RWPE1 (cell line): ENCODE measurements at places on chromosomes 11 and 22.
A peak's percentile ranks its signal among the peaks of the same experiment; 100 is the strongest.

DNA sequence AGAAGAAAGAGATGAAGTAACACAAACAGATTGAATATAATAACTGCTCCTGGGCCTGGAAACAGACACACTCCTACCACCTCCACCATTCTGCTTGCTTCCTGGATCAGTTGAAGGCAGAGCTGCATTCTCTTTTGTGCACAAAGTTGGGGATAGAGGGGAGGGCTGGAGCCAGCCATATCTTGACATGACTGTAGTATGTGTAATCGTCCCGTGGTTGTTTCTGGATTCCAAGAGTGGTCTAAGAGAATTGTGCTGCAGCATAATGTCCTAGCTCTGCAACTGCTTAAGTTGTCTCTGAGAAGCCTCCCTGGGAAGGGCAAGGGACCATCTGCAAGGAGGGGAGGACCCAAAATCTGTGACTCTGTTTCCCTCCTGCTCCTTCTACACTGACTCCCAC lies 3.2 kb downstream of the CRY2 start:
- DNase-seq: no peak

DNA sequence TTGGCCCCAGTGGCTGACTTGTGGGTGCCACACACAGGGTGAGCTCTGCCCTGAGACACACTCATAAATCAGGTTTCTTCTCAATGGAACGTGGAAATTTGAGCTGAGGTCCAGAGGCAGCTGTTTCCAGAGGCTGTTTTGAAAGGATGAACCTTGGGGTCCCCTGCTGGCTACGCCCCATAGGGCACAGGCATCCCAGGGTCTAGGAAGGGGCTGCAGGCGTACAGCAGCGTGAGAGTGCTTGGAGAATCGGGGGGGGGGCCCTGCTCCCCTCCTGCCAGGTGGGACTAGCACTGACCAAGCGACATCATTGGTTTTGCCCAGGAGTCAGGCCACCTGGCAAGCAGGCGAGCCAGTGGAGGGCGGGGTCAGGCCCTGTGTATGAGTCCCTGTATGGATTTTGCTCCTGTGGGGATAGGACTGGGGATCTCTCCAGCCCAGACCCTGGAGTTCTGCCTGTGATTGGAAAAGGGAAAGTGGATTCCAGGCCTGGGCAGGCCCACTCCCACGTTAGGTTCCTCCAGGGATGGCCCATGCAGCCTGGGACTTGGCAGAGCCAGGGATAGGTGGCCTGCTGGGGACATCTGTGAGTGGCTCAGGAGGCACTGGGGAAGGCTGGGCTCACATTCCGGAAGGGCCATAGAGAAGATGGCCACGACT lies 61.0 kb downstream of the FBXO7 start:
- DNase-seq: no peak

- no peak for DNase-seq
These were observed 24.7 kb downstream of the GAL start for GRCh38 chr11:68709062-68709461.

GRCh38 chr11:67041602-67042001 lies 15.0 kb upstream of the RHOD start:
- DNase-seq: no peak

GRCh38 chr11:24238771-24239645 lies 257.8 kb upstream of the LUZP2 start:
- peak; percentile 27 for DNase-seq

DNA sequence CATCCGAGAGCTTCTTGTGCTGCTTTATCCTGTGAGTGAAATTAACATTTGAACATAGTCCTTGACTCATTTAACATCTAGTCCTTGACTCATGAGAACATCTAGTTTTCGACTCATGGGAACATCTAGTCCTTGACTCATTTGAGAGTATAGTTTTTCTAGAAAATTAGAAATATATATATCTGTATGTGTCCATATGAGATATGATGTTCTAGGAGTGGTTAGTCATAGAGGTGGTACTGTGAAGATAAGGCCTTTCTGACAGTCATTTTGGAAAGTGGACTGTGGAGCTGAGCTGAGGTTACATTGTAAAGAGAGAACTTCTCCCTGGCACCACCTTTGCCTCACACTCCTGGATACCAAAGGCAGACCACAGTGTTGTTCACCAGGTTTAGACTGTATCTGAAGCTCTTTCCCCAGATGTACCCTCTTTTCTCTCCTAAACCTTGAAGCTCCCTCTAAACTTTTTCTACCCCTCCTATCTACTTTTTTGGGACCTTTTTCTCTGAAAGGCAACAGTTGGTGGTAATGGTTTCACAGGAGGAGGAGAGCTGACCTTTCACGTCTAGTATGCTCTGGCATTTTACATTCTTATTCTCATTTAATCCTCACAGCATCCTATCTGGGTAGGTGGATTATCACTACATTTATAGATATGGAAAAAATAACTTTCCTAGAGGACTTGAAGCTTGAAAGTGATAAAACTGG lies 67.2 kb downstream of the PPP2R1B start:
- no peak for DNase-seq

DNA sequence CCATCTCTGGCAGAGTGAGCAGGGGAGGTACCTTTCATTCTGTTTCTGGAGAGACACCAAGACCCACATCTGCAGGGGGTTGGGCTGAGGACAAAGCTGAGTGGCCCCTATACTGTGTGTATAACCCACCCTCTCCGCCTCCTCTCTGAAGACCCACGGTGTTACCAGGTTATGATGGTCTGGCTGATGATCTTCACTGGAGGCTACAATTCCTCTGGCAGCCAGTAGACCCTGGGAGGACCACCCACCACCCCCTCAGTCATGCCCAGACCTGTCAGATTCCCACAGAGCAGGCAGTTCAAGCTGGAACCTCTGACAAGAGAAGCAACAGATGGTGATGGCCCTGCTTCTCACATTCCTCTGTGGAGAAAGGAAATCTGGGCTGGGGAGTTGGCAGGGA lies 11.4 kb upstream of the KCNJ1 start:
- no peak for DNase-seq

DNA sequence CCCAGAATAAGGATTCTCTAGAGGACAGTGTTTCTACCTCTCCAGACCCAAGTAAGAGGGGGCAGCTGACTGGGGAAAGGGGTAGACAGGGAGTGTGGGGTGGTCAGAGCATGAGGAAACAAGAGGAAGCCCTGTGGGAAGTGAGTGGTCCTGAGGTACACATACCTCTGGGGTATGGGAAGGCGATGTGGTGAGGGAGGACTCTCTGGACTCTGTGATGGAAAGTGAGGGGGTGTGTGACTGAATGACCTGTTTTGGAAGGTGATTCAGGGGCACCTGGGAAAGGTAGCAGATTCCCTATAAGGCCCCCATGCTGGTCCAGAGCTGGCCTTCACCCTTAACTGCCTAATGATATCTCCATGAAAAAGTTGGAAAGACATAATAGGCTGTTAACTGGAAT lies 80.1 kb downstream of the DEPDC5 start:
- DNase-seq: no peak

- DNase-seq: peak; percentile 69
These were observed at the start of gene SCN4B for GRCh38 chr11:118152552-118153471. SCN4B (minus strand) TSS chr11:118152823; CDS start chr11:118152673, 150 bp downstream.

- no peak for DNase-seq
These were observed 31.1 kb upstream of the MN1 start for GRCh38 chr22:27832606-27833005.

DNA sequence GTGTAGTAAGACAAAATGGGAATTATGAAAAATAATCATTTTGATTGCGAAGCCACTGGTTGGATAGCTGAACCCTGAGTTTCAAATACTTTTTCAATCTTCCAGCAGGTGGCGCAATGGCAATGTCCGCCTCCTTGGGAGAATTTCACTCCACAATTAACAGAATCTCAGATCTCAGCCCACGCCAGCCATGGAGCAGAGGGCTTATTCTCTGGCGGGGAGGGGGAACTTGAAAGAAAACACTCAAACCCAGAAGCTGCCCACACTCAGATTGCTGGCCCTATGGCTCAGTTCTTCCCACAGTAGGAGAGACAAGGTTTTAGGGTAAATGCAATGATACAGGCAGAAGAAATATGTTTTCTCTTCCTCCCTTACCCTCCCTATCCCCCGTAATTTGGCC lies 38.7 kb upstream of the RCN1 start:
- DNase-seq: peak; percentile 61

- peak; percentile 62 for DNase-seq
These were observed 72.6 kb downstream of the HIPK3 start for GRCh38 chr11:33329705-33330329.

GRCh38 chr22:19793661-19794310 lies 33.2 kb downstream of the TBX1 start:
- no peak for DNase-seq

- DNase-seq: no peak
These were observed 21.3 kb upstream of the GRAMD4 start for GRCh38 chr22:46598737-46599424.

DNA sequence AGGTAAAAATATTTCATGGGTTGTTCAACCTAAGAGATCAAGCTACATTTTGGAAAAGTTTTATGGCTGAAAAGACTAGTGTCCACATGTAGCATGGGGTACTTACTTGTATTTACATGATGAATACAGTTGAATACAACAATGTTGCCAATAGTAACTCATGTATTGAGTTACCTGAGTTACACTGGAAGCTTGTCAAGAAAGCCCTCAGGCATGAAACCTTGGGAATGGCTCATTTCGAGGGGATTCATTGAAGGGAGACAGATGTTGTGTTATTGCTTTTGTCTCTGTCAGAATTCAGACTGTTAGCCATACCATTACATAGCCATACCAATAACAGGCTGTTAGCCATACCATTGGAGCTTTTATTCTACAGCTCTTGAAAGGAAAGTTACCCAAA lies 9.2 kb downstream of the OR51F2 start:
- no peak for DNase-seq

- no peak for DNase-seq
These were observed 237.5 kb upstream of the CCDC90B start for GRCh38 chr11:83523676-83524075.

DNA sequence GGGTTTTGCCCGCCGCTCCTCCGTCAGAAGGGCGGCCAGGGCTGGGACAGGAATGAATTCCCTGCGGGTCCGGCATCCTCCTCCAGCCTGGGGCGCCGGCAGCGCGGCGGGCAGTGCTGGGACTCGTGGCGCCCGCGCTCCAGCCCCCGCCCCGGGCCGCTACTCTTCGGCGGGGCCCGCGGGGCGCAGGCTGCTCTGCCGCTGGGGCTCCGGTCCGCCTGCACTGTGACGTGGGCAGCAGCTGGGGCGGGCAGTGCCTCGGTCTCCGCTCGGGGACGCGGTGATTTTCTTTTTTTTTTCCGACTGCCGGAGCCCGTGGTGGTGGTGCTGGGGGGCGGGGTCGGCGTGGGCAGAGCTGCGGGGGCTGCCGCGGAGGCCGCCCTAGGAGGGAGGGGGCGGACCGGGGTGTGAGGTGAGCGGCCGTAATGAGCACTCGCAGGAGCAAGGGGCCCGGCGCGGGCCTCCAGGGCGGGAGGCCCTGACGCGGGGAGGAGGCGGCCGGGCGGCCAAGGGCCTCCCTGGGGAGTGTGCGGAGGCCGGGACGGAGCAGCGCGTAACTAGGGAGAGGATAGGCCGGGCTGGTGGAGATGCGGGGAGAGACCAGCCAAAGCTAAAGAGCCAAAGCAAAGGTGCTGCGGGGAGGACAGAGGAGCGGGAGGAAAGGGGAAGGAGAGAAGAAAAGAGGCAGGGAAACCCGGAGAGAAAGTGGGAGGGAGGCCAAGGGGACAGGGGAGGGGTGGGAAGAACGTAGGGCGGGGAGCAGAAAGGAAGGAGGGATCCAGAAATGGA lies 73.3 kb upstream of the ZBED5 start:
- peak; percentile 57 for DNase-seq

GRCh38 chr11:92101920-92102319 lies 122.7 kb upstream of the FAT3 start:
- no peak for DNase-seq

GRCh38 chr11:75659836-75660235 lies 9.0 kb downstream of the MAP6 start:
- no peak for DNase-seq
